ENCODE measurements at places on chromosomes 2 and 18. TPM values are rescaled to one million over a fixed set of nuclear protein-coding genes. Genes with fewer than 3 reads are reported as not detected.

- ATAC-seq = no peak
Measured at GRCh38 chr18:370751-371608, 103.1 kb upstream of the THOC1 start.

The PPP1R1C gene
- total RNA-seq = not detected

DNA sequence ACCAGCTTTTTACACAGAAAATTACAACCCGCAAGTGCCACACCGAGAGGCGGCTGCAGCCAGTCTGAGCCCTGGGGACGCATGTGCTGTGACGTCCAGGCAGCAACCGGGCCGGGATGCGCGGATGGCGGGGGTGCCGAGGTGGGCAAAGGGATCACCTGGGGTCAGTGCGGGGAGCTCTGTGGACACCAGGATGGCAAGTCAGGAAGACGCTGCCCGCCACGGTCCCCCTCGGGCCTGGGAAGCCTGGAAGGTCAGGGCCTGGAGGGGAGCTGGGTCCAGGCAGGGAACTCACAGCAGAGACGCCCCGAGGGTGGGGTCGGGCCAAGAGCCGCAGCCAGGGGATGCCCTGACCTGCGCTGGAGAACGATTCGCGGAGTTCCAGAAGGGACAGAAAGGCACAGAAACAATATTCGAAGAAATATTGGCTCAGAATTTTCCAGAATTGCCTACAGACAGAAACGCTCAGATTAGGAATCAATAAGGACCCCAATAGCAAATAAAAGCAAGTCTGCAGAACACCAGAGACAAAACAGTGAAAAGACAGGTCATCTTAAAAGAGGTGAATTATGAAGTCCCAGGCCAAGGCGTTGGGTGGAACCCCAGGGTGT is 11.7 kb upstream of the KIF1A start:
- no peak for ATAC-seq

- no peak for ATAC-seq
Measured at GRCh38 chr2:134590679-134591078, 128.1 kb downstream of the TMEM163 start.

The HJURP gene
- 90.4 TPM for total RNA-seq

The TRIM43 gene
- total RNA-seq = 0.17 TPM

The SCN3A gene
- total RNA-seq = not detected

The ZBTB7C gene
- 0.40 TPM for total RNA-seq

The REG3G gene
- total RNA-seq = not detected

DNA sequence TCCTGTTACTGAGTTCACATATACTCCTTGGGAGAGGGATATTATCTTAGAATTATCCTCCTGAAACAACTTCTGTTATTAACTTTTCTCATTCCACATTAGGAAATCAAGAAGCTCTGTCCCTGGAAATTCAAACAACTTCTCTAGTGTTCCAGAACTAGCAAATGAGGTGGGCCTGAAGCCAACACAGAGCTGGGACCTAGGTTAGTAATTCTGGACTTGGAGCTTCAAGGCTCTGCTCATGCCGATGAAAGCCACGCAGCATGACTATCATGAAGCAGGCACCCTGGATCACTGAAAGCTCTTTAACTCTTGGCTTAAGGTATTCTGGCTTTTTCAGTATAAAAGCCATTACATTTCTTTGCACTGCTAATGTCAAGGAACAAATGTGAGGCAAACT is 242.7 kb downstream of the TGIF1 start:
- ATAC-seq = no peak

GRCh38 chr18:50638016-50638883 is 78.4 kb downstream of the MAPK4 start:
- ATAC-seq = no peak

DNA sequence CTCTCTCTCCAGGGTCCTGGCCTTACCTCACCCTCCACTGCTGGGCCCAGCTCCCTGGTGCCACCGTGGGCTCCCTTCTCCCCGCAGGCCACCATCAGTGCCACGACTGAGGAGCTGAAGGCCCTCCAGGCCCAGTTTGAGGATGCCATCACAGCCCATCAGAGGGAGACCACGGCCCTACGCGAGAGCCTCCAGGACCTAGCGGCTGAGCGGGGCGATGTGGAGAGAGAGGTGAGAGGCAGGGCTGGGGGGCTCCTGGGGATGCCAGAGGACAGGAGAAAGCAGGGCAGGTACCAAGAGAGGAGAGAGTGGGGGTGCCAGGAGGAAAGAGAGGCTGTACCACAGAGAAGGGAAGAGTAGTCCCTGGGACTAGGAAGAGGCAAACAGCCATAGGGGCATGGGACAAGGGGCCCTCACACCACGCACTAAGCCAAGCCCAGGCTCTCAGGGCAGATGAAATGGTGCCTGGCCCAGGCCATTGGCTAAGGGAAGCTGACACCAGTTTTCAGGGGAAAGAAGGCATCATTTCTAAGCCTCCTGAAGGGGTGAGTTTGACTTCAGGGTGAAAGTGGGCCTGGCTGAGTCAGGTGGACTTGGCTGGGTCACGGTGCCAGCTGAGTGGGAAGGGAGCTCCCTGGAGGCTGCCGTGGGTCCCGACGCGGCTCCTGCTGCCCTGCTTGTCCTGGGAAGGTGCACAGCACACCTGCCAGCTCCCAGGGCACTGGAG is 39.0 kb upstream of the SNED1 start:
- ATAC-seq = no peak

GRCh38 chr2:196652869-196653268 is 13.4 kb downstream of the CCDC150 start:
- no peak for ATAC-seq

DNA sequence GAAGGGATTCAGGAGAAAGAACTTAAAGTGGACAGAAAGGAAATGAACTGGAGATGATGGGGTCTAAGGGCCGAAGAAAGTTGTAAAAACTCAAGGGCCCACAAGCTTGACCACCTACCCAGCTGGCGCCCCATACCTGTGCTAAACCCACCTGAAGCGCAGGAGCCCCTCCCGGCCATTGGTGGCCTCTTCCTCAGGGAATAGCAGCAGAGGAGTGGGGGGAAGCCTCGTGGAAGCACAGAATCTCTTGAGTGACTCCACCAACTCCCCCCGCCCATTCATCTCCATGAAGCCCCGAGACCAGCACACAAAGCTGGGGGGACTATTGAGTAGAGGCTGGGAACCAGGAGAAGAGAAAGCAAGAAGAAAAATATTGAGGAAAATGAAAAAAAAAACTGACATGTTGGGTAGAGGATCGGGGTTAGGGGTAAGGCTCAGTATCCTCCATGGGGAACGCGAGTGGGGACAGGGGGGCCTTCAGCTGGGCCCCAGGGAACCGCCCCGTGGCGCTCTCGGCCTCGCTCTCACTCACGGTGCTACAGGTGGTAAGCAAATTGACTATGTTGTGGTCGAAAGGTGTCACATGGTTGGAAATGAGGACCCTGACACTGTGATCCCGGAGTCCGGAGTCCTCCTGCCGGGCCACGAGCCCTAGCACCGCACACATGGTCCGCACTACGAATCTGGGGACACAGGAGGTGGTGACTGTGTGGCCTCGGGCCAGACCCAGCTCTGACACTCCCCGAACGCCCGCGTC is 728 bp downstream of the AUP1 start:
- ATAC-seq = peak; percentile 1

- ATAC-seq = no peak
Measured at GRCh38 chr2:143559147-143559546, 429.9 kb downstream of the ARHGAP15 start.

DNA sequence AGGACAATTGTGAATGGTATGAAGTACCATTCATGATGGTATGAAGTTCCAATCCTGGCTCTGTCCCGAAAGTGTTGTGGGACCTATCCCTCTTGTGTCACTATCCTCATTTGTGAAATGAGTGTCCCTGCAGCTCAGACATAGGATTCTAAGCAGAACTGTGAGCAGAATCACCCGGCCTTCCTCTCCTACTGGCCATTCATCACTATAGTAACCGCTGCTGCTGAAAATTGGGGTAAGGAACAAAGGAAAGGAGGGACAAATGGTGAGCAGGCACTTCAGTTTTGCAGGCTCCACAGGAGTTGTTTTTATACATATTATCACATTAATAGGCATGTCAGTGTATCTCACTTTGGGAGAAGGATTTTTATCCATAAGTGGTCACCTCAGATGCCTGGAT is 27.4 kb downstream of the SMYD1 start:
- ATAC-seq = no peak

DNA sequence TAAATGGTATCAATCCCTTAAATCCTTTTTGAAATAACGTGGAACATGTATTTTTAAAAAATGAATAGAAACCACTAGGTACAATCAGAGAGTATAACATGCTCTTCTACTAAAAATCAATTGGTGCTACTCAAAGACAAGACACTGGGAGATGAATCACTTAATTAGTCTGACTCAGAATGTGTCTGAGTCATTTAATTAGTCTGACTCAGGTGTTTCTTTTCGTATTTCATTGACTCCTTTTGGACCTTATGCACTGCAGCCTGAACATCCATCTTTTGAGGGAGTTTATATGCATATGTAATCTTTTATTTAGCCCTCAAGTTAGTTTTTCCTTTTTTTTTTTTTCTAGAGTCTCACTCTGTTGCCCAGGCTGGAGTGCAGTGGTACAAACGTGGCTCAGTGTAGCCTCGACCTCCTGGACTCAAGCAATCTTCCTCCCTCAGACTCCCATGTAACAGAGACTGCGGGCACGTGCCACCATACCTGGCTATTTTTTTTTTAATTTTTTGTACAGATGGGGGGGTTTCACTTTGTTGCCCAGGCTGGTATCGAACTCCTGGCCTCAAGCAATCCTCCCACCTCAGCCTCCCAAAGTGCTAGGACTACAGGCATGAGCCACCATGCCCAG is 26.5 kb downstream of the PPP4R3B start:
- ATAC-seq = peak; percentile 100

DNA sequence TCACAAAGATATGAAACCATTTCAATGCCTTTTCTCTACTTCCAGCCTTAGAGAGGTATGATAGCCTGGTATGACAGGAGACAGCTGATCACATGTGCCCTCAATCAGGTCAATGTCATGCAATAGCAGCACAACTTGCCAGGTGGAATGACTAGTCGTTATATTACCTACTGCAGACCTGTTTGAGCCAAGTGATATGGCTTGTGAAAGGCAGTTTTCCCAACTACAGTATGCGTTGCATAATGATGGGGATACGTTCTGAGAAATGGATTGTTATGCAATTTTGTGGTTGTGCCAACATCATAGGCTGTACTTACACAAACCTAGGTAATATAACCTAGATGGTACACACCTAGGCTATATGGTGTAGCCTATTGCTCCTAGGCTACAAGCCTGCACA is 262.8 kb downstream of the ICOS start:
- ATAC-seq = no peak

The MERTK gene
- total RNA-seq = 0.43 TPM

DNA sequence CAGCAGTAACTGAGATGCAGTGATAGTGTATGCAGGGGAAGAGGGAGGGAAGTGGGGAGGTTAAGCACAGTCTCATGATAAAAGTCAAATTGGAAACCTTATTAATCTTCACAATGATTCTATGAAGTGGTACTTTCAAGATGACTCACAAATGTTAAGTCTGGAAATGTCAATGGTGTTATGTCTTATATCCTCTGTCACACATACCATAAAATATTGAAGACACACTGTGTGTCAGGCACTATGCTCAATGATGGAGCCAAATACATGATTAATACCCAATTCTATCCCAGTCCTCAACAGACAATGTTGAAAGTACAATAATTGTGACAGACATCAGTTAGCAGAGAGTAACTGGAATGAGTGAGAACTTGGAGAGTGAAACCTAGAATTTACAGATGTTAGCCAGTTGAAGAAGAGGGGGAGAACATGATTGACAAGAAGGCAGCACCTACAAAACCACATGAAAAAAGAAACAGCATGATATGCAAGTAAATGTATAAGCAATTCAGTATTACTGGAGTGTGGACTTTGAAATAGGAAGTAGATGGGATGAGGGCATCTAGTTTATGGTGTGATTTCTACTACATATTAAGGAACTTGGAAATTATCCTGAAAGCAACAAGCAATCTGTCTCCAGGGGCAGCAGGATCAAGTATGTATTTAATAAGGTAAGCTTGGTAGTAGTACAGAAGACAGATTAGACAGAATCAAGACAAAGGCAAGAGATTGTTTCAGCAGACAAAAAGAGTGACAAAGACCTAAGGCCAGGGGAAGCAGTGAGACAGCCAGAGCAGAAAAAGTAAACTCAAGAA is 107.6 kb downstream of the STRN start:
- ATAC-seq = peak; percentile 63

GRCh38 chr2:230203110-230203676 is 16.6 kb downstream of the SP110 start:
- peak; percentile 4 for ATAC-seq

DNA sequence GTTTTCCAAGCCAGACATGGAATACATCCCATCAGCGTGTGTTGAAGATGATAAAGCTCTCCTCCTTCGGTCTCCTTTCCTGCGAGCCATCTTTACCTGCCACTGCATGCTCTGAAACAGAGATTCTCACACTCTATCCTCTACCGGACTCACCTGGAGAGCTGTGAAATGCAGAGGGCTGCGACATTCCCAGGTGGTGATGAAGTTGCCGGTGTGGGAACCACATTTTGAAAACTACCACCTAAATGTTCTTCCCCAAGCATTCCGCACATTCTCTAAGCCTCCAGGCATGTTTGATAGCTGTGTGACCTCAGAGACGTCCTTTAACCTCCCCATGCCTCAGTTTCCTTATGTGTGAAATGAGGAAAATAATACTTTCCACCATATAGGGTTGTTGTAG is 226.2 kb upstream of the RAB6C start:
- ATAC-seq = no peak

GRCh38 chr2:236012155-236012554 is 156.0 kb downstream of the GBX2 start:
- ATAC-seq = no peak

- no peak for ATAC-seq
Measured at GRCh38 chr2:74858281-74858680, 24.4 kb downstream of the HK2 start.

- no peak for ATAC-seq
Measured at GRCh38 chr2:363824-364470, 76.1 kb upstream of the ALKAL2 start.

The ALPP gene
- 0.19 TPM for total RNA-seq

The VWC2L gene
- not detected for total RNA-seq

The CSRNP3 gene
- total RNA-seq = not detected

The SIX3 gene
- total RNA-seq = not detected

The VWA3B gene
- not detected for total RNA-seq

The CYP27C1 gene
- total RNA-seq = not detected

- ATAC-seq = no peak
Measured at GRCh38 chr2:56132138-56132537, 51.7 kb upstream of the CCDC85A start.

Measured in activated T-helper 17 cell treated with anti-CD3 and anti-CD28 coated beads, Interleukin-2, amount 50 U/mL, for 72 hours (primary cell).